ENCODE measurements at places on chromosomes 11 and 22.

DNA sequence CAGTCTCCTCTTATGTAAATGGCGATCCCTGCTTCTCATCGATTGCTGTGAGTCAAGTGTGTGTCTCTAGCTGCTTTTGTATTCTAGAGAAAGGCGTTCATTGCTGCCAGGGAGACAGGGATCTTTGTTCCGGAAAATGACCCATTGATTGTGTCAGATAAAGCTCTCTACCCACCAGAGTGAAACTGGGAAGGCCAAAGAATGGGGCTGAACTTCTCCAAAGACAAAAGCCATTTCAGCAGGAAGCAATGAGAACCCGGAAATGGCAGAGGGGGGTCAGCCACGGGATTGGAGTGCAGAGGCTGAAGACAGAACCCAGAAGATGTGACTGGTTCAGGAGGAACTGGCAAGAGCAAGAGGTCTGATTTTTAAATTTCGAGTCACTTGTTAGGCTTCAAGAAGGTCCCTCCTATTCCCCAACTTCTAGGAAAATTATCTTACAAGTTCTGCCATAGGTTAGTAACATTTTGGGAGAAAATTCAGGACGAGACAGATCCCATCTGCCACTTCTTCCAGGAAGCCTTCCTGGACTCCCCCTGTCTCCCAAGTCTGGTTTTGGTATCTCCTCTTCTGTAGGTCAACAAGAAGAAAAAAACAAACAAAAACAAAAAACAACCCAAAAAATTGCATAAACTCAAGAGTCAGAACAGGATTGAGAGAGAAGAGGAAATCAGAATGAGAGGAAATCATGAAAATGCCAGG is 110.6 kb downstream of the NECTIN1 start:
- DNase-seq: no peak

DNA sequence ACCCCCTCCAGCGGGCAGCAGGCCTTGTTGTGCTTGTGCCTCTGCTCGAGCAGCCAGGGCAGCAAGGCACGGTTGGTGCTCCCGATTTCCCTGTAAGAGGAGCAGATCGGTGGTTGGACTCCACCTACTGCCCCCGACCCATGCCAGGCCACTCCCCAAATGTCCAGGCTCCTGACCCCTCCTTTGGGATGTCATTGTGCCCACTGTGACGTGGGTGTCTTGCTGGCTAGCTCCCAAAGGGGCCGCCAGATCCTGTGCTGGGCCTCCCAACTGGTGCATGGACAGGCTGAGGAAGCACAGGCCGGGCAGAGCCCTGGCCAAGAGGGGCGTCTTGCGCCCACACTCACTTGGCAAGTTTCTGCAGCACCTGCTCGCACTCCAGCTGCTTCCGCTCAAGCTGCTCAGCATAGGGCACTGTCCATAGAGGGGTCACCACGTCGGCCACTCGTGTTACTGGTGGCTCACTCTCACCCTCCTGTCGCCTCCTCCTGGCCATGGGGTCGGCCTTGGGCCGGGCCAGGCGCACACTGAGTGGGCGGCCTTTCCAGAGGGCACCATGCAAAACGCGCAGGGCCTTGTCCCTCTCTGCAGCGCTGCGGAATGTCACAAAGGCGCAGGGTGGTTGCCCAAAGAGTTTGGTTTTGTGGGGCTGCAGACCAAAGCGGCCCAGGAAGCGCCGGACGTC is at the start of gene RANBP1:
Gene RANBP1 (plus strand): TSS at position 414 of the 685 bp plus-strand sequence. CDS start 81 bp downstream, at position 495.
- no peak for DNase-seq

DNA sequence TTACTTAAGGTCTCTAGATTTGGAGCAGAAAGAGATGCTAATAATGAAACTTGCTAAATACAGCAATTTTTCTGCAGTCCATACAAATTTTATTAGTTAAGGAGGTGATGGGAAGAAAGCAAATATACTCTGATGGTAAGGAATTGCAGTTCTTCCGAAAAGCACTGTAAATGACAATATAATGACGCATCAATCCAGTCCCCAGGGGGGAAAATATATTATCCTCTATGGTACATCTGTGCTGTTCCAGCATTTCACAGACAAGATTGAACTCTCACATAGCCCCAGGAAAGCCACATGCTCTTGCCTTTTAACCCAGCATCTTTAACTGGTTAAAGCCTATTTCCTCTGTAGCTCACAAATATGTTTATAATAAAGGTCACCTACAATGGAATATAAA is 416.6 kb upstream of the CCDC90B start:
- DNase-seq: no peak

DNA sequence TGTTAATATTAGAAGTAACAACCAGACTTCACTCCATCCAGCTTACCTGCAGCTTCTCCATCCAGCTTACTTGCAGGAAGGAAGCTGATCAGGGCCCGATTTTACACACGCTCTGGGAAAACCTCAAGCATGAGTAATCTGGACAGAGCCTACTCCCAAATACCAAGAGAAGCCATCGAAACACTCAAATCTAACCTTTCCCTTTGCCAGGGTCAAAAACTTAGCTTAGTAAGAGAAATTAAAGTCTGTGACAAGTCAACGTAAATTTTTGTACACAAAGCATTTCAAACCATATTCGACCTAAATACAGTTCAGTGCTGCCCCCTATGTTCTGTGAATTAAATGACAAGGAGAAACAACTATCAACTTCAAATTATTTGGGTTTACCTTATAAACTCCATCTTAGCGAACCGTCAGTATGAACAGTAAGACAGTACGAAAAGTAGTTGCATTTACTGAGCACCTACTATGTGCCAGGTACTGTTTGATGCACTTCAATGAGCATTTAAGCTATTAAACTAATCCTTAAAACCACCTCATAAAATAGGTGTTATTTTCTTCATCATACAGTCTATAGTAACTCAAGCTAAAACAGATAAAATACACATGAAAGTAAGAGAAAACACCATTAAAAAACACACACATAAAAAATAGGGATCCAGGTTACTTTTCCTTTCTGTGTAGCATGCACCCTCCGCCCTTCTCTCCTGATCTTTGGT is 36.9 kb downstream of the ARFGAP3 start:
- DNase-seq: peak; percentile 62

GRCh38 chr22:22767876-22768602 is 119.6 kb upstream of the IGLL5 start:
- DNase-seq: no peak

GRCh38 chr11:20089796-20090653 is 70.2 kb downstream of the DBX1 start:
- DNase-seq: no peak

DNA sequence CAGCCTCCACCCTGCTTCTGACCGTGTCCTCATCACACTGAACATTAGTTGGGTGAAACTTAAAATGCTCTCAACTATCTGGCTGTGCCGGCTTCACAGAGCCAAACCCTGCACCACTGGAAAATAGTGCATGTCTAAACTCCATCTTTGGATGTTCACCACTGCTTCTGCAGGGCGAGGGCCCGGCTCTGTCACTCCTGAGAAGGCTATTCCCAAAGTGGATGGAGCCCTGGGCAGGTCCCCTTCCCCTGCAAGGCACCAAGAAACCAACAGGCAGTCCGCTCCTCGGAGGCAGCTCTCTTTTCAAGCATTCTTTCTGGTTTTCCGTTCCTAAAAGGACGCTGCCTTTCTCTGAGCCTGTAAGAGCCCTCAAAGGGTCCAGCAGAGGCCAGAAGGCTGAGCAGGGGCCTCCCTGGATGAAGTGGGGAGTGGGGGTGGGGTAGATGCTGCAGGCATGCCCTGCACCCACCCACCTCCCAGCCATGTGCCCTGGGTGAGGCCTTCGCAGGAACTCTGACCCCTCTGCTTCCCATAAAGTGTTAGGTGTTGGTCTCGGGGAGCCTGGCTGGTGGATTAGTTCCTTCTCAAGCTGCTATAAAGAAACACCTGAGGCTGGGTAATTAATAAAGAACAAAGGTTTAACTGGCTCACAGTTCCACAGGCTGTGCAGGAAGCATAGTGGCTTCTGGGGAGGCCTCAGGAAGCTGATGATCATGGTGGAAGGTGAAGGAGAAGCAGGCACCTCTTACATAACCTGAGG is 23.3 kb downstream of the LINC01488 start:
- no peak for DNase-seq

- DNase-seq: no peak
Observed at GRCh38 chr11:70509476-70509875, 111.1 kb downstream of the CTTN start.

Measured in GM04504 (cell line).